ENCODE measurements at places on chromosomes 3 and 15.

GRCh38 chr3:141928631-141929270 is 52.3 kb downstream of the ATP1B3 start:
- no peak for DNase-seq

GRCh38 chr3:113035387-113035982 is 44.7 kb downstream of the GTPBP8 start:
- DNase-seq: no peak

DNA sequence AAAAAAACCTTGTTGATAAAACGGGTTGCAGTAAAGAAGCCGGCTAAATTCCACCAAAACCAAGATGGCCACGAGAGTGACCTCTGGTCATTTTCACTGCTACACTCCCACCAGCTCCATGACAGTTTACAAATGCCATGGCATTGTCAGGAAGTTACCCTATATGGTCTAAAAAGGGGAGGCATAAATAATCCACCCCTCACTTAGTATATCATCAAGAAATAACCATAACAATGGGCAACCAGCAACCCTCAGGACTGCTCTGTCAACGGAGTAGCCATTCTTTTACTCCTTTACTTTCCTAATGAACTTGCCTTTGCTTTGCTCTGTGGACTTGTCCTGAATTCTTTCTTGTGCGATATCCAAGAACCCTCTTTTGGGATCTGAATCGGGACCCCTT is 14.4 kb upstream of the CDC25A start:
- no peak for DNase-seq

- DNase-seq: no peak
Measured at GRCh38 chr15:63072023-63072650, 29.6 kb downstream of the TPM1 start.

GRCh38 chr15:79432345-79433275 is 474 bp downstream of the MINAR1 start:
- DNase-seq: no peak

DNA sequence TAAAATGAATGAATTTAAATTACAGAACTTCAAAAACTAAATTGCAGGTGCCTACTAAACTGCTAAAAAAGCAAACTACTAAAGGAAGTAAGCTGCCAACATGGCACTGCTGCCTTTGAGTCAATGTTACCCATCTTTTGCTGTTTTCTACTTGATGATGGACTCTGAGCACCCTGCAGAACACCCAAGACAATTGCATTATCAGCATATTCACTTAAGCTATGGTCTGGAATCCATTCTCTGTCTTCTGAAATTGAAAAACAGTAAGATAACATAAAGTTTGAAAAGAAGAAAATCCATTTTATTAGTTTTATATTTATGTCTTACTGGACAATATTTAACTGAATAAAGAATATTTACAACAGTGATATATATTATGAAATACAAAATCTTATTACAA is 91.4 kb downstream of the ZBBX start:
- no peak for DNase-seq

DNA sequence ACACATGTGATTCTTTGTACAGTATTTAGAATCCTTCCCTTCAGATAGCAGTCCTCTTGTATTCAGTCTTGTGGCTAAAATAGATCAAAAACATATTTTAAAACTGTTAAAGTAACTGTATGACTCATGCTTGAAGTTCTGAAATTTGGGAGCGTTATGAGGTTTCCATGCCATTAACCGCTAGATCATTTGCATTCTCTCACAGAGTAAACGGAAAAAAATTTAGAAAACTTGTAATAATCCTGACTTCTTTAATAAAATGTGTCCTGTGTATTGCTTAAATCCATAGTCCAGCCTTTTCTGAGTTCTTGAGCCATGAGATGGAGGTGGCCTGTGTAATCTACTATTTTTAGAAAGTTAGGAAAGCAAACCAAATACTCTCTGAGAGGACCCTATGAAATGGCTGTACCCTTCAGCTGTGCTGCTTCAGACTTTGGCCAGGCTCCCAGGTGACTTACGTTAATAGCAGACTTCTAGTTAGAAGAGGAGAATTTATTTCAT is 33.8 kb downstream of the MBNL1 start:
- no peak for DNase-seq

DNA sequence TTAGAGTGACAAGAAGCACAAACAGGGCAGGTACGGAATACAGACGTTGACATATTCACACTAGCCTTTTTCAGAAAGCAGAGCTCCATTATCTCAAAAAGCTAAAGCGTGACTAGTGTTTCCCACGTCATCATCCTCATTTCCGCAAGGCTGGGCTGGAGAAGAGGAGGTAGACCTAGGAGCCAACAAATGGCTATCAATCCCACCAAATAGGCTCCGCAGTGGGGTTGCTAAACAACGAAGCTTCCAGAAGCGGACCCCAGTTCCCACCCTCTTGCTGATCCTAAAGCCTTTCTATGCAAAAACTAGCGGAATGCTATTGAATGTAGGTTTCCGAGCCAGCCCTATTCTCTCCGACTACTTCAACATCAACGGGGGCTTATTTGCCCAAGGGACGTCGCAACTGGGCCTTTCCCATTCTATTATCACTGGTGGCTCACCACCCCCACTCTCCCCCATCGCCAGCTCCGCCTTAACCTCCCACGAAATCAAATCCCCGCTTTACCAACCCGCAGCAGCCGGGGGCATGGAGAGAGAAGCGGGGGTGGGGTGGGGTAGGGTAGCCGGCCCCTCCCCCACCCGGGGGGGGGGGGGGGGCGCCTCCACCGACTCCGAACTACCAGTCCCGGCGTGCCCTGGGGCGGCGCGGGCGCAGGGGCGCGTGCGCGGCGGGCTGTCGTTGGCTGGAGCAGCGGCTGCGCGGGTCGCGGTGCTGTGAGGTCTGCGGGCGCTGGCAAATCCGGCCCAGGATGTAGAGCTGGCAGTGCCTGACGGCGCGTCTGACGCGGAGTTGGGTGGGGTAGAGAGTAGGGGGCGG is at the start of gene MORF4L1:
MORF4L1 (plus strand) TSS at position 736 of the 817 bp plus-strand sequence. CDS start 128 bp downstream, outside the sequence.
- DNase-seq: peak; percentile 80

- DNase-seq: no peak
Measured at GRCh38 chr3:31636049-31636448, 103.3 kb downstream of the STT3B start.

DNA sequence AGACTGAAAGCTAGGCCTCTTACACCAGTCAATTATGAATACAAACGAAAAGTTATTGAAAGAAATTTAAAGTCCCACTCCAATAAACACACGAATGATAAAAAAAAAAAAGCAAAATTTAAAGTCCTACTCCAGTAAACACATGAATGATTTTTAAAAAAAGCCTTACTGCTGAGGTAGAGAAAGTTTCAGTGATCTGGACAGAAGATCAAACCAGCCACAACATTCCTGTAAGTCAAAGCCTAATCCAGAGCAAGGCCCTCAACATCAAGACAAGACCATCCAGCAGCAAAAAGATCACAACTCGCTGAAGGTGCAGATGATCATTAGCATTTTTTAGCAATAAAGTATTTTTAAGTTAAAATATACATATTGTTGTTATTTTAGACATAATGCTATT is 95.6 kb upstream of the LIPC start:
- DNase-seq: no peak

GRCh38 chr3:73766599-73767381 is 142.0 kb upstream of the PDZRN3 start:
- DNase-seq: no peak

- no peak for DNase-seq
Measured at GRCh38 chr15:72540606-72541237, 66.6 kb downstream of the ARIH1 start.

GRCh38 chr15:51299187-51300015 is 39.0 kb downstream of the CYP19A1 start:
- no peak for DNase-seq

DNA sequence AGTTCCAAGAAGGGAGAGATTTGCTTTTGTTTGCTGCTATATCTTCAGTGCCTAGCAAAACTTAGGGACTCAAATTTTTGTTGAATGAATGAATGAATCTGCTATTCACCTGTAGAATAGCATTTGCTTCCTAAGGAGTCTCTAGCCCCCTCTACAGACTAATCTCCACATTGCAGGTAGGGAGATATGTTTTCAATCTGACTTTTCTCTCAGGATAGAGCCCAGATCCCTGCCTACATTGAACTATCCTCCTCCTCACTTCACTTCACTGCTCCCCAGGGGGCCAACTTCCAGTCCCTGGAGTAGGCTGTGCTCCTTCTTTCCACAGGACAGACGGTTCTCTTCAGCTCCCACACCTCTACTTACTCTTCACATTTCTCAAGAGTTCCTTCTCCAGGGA is 81.9 kb upstream of the PTX3 start:
- DNase-seq: no peak

DNA sequence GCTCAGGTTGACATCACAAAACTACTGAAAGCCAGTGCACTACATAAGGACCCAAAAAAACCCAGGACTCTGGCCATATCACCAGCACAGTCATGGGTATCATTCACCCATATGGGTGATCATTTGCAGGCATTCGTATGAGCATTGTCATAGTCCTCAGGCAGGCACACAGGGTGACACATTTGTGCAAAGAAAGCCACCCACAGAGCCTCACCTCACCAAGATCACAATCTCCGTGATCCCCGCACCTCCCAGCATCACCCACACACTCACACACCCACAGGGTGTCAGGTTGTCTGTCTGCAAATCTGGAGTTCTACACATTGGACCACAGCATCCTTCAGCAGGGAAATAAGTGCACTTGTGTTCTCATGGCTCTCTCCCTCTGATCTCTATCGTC is 166.0 kb upstream of the LPP start:
- peak; percentile 17 for DNase-seq

DNA sequence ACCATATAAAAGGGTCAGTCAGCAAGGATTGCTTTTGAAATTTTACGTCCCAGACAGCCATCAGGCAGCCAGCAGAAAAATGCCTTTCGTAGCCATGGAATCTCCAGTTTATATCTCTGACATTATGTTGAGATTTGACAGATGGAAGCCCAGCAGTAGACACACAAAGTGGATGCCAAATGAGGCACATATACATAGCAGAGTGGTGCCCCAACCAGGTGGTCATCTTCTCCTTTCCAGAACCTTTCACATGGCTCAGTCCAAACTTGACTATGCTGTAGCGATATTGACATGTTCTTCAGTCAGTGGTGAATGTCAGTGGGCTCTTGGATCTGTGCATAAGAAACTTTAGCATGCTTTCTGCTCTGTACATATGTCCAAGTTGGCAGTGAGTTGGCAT is 123.3 kb upstream of the GBE1 start:
- no peak for DNase-seq

DNA sequence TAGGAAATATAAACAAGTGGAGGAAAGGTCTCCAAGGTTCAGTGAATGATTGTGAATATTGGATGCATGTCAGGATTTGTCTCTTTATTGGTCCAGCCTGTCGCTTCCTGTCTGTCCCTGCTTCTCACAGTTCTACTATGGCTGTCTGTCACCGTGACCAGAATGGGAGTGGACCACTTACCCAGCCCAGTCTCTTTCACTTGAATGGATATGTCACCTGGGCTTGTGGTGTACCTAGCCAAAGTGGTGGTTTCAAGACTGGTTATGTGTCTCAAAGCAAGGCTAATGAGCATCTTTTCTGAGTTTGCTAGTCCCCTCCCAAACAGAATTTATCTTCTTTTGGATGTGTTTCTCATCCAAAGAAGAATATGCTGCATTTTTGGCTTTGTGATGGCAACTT is 231.7 kb downstream of the PTPRG start:
- DNase-seq: no peak

- no peak for DNase-seq
Measured at GRCh38 chr3:4664412-4664811, 171.3 kb downstream of the ITPR1 start.

- no peak for DNase-seq
Measured at GRCh38 chr3:16362770-16363169, 97.8 kb downstream of the OXNAD1 start.

DNA sequence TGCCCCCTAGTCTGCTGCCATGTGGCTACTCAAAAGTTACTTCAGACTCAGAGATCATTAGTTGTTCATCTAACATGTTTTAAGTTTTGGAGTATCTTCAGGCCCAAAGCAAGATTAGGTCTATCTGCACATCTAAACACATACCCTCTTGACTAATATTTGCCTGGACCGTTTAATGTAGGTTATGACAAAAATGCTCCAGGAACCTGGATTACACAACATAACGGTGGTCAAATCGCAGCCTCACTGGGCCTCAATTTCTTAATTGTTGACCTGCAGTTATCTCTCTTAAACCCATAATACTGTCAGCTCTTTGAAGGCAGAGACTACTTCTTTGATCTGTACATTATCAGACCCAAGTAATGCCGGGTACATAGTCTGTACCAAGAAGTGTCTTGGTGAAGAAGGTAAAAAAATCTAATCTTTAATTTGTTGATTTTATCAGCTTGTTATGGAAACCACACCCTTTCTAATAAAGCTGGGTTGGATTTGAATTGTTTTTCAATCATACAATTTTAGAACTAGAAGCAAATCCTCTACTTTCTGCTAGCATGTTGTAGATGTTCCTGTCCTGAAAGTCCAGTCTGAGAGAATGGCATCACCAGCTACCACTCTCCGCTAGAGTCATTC is 3.6 kb downstream of the SNRK start:
- no peak for DNase-seq

DNA sequence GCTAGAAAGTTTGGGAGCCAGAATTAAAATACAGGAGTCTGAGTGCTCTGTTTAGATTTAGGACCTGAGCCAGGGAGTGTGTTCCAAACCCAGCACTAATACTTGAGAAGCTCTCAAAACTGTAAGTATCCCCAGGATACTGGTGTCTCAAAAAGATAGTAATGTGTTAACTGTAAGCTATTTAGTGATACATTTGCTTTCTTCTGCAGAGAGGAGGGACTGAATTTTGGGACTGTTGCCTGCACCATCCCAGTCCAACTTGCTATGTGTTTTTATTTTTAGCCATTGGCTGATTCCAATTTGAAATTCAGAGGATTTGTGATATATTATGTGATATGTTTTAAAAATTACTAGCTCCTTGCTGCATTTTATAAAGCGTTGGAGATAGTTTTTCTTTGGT is 31.5 kb downstream of the UBE2E1 start:
- no peak for DNase-seq

DNA sequence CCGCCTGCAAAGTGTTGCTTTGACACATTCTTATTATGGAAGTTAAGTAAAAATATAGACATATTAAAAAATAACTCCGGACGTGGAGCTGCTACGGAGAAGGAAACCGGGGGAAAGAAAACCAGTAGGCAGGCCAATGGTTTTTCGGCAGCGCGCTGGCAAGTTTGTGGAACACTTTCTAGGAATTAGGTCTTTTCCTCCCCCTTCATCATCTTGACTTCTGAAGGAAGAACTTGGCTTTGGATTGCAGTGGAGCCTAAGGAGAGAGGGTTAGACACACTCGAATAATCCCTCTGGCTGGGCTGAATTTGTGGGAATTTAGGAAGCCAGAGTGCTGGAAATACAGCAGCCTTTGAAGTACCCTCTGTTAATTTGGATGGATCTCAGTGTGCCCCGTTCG is 317 bp downstream of the ROBO2 start:
- no peak for DNase-seq

- DNase-seq: no peak
Measured at GRCh38 chr3:159733194-159733860, 255.3 kb upstream of the IL12A start.

DNA sequence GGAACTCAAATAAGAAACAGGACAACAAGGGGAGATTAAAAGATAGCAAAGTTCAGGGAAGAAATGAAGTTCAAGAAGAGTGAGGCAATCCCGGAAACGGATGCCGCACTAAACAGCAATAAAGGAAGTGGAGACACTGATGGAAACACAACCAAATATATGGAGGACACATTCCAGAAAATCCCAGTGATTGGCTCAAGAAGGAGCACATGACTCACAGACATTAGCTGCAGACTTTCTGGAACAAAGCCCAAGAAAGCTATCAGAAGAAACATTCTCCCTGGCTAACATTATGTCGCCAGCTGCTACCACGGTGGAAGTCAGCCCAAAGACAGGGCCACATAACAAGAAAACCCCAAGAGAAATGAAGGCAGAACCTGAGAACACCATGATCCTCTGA is 18.1 kb upstream of the VGLL4 start:
- DNase-seq: no peak

Data from stimulated activated CD4-positive, alpha-beta T cell treated with anti-CD3 and anti-CD28 coated beads, Interleukin-1b, Interleukin-23, amount 100 ng/mL, for 1 hour (primary cell).